ENCODE measurements at places on chromosomes 7 and 10.

DNA sequence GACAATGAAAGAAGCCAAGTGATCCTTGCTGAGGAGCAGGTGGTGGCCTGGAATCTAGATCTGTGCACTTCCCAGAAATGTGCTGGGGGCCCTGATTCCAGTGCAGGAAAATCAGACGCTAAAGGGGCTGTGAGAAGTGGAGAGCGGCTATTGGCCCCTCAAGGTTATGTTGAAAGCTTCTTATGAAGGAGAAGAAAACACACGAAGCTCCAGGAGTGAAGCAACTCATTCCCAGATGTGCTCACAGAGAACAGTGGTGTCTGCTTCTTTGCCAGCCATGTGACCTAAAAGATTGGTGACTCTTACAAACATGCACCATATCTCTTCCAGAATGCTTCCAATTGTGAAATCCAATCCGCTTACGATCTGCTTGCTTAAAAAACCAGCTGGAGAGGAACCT, 679.3 kb upstream of the IGFBP3 start:
- peak; percentile 67 for DNase-seq

DNA sequence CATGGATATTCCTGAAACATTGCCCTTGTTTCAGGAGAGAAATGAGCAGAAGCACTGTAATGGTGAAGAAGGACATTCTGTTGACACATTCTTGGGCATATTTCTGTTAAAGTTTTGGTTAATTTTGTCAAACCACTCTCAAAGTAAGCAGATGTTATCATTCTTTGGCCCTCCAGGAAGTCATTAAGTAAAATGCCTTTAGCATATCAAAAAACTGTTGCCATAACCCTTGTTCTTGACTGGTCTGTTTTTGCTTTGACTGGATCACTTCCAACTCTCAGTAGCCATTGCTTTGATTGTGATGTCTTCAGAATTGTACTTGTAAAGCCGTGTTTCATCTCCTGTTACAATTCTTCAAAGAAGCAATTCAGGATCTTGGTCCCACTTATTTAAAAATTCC, 404.3 kb upstream of the LRRTM3 start:
- DNase-seq, result no peak

DNA sequence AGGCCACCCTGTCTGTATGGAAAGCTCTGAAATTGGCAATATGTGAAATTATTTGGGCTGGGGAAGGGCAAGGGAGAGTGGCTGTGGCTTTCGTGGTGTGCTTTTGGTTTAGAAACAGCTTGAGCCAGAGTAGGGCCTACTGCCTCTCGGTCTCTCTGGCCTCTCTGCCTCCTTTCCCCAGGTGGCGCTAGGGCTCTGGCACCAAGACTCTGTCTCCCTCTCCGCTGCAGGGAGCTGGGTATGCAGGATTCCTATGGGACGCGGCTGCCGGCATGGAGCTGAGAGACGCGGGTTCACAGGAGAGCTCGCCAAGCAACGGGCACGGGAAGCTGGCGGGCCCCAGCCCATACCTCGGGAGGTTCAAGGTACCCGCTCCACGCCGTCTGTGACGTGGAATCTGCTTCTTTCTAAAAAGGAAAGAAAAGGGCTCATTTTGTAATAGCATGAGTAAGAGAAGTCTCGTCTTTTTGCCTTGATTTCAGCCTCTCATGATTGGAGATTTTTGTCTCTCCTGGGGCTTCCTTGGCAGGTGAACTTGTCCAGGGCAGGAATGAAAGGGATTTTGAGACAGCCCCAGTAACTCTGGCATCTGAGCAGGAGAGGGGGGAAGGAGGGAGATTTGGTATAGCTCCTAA, 105.1 kb upstream of the ANLN start:
- DNase-seq, result no peak

GRCh38 chr7:152587366-152587765, 88.6 kb downstream of the XRCC2 start:
- DNase-seq, result no peak

GRCh38 chr10:61961278-61961677, 59.8 kb downstream of the ARID5B start:
- DNase-seq, result no peak

DNA sequence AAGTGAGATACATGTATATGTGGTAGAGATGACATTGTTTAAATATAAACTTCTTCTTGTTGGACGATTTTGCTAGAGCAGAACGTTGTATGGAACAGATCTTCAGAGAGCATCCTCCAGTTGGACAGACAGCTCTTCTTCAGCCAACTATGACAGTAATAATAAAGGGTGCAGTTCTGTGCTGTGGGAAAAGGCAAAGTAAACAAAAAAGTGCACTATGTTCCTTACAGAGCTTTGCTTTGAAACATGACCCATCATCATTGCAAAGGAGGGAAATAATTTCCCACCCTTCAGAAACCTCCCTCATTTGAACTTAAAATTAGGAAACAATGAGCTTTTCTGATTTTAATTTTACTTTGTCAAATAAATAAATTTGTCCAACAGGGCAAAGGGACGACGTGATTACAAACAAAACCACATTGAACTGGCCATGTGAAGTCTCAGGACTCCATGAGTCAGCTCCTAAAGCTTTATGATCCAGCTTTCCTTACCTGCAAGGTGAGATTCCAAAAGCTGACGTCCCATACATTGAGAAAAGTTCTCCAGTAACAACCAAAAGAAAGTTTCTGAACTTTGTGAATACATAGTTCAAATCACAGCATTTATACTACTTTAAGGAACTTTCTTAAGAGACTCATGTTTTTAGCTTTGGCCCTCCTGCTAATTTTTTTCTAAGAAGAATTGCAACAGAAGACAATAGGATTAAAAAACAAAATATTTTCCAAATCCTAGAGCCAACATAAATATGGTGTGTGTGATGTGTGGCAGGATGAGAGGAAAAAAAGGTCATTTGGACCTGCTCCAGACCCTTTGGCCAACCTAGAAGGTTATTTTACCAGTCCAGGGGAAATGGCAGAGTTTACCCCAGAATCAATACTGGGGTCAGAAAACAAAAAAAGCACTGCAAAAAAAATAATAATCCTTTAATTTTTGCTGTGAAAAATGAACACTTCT, 565.4 kb upstream of the NRP1 start:
- DNase-seq, result no peak

Data from AG08395 (cell line).